B cell (primary cell): ENCODE measurements at places on chromosomes 4 and X. TPM values are rescaled to one million over a fixed set of nuclear protein-coding genes. Genes with fewer than 3 reads are reported as not detected.

- no peak for DNase-seq
Observed at GRCh38 chr4:17283832-17284231, 228.1 kb downstream of the QDPR start.

DNA sequence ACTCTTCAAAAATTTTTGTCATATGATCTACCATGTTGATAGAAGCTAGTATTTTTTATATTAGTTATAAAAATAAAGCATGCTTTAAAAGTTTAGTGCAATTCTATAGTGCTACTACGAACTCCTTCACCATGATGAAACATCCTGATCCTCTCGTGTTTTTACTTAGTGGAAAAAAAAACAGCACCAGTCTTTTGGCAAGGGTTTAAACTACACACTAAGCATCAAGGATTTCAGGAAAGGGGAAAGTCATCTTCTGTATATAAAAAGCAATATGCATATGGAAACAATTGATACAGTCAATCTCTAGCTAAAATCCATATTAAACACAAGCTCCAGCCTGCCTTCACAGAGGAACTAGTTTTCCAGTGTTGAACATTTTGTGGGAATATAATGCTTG, 18.7 kb downstream of the CHM start:
- no peak for DNase-seq

DNA sequence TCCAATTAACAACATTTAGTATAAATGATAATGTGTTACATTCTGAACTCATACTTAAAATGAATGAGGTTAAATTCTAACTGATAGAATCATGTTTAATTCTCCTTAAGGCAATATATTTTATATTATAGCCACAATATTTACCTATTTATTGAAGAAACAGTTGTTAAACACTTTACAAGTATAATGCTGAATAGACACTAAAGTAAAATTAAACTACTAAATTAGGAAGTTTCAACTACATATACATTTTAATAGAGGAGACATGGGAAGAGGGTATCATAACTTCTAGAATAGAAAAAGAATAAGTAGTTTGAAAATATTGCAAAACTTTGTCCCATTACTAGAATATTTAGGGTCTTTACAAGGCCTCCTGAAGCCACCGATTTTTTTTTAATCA, 36.2 kb upstream of the GRIA2 start:
- no peak for DNase-seq

DNA sequence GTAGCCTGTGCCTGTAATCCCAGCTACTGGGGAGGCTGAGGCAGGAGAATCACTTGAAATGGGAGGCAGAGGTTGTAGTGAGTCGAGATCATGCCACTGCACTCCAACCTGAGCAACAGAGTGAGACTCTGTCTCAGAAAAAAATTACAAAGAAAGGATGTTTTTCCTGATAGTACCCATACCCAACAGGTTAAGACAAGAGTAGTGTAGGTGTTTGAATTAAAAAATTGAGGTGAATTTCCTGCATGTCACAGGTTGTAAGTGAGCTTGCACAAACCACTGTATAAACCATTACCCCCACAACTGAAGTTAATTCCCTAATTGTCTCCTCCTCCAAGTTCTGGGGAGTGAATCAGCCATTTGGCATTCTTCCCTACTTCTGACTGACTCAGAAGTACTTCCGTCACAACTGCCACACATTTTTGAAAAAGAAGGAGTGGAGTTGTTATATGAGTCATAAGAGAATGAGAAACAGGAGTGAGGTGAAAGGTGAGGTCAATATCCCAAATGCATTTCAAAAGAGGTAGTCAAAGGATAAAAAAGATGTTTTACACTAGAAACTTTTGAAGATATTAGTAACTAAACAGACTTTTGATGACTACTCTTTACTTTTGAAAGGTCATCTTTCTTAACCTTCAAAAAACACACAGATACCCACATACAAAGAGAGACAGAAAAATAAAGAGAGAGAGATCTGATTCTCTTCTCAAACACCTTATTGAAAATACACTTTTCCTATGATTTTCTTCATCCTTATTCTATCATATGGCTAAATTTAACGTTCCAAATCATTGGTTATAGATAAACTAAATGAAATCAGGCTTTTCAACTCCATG, 134.5 kb downstream of the BTC start:
- DNase-seq = no peak

DNA sequence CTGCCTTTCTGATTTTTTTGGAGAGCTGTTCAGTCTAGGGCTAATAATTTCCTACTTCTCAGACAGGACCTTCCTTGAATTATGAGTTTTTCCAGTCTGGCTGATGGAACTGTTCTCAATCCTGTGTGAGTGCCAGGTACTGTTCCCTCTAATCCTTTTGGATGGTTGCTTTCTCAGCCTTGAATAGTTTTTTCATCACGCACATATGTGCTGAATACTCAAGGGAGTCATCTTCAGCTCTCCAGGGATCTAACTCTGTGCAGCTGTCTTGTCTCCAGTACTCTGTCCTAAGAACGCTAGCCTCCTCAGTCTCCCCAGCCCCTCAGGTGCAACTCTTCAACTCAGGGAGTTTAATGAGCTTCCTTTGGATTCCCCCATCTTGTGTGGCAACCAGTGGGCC, 93.2 kb downstream of the GASK1B start:
- no peak for DNase-seq

DNA sequence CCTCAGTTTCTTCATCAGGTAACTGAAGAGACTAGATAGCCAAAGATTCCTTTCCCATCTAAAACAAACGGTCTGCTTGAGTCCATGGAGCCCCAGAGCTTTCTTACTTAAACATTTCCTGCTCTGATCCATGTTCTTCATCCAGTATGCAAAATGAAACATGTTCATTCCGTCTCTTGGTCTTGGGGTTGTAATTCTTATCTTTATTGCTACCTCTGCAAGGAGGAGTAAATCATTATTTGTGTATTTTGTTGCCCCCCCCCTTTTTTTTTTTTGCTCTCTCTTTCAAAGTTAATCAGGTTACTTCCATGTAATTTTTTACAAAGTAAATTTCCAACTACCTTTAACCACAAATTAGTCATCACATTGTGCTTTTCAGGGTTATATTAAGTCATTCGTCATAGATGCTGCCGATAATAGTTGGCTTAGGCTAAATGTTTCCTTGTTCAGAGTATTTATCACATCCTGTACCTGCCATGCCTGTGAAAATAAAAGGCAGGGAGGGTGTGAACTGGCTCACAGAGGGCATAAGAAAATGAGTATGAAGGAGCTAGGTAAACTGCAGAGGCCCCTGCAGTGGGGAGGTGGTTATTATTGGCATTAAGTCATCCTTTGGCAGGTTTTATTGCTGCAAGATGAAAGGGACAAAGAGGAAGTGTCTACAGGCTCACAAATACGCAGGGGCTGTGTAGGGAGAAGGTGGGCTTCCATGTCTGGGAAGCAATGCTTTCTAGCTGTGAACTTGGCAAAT, 76.7 kb upstream of the HS3ST1 start:
- no peak for DNase-seq

DNA sequence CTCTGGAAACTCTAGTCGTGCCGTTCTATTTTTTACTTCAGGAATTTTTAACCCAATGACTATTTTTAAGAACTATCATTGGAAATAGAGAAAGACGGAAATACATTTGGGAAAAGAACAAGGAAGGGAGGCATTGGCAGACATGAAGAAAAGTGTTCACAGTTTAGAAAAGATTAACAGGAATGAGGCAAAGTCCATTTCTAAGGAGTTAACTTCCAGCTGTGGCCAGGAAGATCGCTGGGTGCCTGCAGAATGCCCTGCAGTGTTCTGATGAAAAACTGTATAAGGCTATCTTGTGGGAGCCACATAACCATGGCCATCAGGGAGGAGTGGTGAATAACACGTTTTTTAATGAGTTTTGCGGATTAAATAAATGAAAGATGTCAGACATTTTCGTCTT, 150.6 kb upstream of the VCX3A start:
- no peak for DNase-seq

GRCh38 chr4:1489639-1489995, 83.4 kb upstream of the NKX1-1 start:
- no peak for DNase-seq

- no peak for DNase-seq
Observed at GRCh38 chr4:96504386-96504785, 664.5 kb downstream of the PDHA2 start.

- no peak for DNase-seq
Observed at GRCh38 chr4:1098311-1098925, 14.9 kb downstream of the RNF212 start.

GRCh38 chr4:179692222-179692621, 2250.0 kb upstream of the AGA start:
- DNase-seq = no peak

- no peak for DNase-seq
Observed at GRCh38 chrX:48919947-48920717, 1.3 kb upstream of the PIM2 start.

- DNase-seq = peak; percentile 75
Observed at GRCh38 chr4:85370400-85371032, 104.4 kb upstream of the ARHGAP24 start.

DNA sequence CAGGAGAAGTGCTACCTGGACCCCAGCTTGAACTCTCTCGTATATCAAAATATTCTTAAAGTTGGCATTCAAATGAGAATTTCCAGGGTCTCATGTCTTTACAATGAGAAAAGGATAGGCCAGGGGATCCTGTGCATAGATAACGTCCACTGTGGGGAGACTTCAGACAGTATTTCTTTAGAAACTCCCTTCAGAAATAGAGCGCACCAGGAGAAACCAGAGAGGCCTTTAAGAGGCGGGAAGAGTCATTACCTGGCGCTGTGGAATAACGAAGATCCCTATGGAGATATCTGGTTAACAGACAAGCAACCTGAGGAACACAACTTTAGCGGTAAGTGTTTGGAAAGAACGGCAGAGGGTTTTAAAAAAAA, 600 bp downstream of the RADX start:
- DNase-seq = no peak

- DNase-seq = no peak
Observed at GRCh38 chr4:22417408-22417807, 98.5 kb downstream of the ADGRA3 start.

DNA sequence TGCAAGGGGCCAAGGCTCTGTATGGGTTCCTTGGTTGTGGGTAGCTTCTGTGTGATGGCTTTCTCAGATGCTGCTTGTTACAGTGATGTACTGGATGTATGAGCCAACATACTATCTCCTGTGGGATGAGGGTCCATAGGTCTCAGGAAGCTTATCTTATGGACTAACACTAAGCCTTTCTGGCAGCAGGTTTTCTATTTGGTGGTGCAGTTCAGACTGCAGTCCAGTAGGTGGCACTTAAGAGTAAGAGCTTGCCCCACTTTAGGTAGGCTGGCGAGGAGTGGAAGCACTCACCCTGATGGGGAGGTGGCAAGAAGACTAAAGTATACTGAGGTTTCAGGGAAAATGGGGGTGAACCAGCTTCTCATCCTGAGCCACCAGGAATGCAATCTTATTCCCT, 306.7 kb upstream of the MAOA start:
- peak; percentile 26 for DNase-seq

GRCh38 chr4:53961351-53961750, 103.1 kb downstream of the CHIC2 start:
- no peak for DNase-seq

GRCh38 chr4:120773641-120774040, 148.9 kb downstream of the PRDM5 start:
- DNase-seq = no peak

GRCh38 chrX:148555101-148555500, 54.7 kb downstream of the AFF2 start:
- no peak for DNase-seq

DNA sequence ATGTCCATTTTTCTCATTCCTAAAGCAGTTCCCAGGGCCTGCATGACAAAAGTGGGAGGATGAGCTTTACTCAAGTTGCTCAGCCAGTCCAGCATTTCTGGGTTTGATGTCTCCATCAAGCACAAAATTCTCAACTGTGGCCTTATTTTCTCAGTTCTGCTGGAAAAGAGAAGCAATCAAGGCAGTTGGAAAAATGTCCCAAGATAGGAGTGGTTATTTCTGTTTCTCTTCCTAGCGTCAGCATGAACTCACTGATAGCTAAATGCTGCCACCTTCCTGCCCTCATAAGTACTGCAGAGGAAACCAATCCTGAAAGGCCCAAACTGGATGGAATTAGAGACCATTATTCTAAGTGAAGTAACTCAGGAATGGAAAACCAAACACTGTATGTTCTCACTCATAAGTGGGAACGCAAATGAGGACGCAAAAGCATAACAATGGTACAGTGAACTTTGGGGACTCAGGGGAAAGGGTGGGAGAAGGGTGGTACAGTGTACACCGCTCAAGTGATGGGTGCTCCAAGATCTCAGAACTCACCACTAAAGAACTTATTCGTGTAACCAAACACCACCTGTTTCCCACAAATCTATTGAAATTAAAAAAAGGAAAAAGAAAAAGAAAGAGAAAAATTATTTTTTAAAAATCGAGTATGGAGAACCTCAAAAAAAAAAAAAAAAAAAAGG, 29.6 kb downstream of the ADH7 start:
- DNase-seq = peak; percentile 66

- DNase-seq = no peak
Observed at GRCh38 chr4:6926681-6927478, 17.3 kb downstream of the TBC1D14 start.

The CFAP99 gene
- not detected in 2 replicates for total RNA-seq

The SOWAHD gene
- total RNA-seq = 14.9 and 16.8 TPM in 2 replicates

The ZNF157 gene
- 0.99 and 1.1 TPM in 2 replicates for total RNA-seq

The MEPE gene
- total RNA-seq = not detected in 2 replicates

The DCAF12L2 gene
- not detected in 2 replicates for total RNA-seq

The IRAK1 gene
- total RNA-seq = 112 and 121 TPM in 2 replicates

The HSFX3 gene
- not detected in 2 replicates for total RNA-seq

The SCML1 gene
- total RNA-seq = 6.7 and 8.3 TPM in 2 replicates

The CFP gene
- total RNA-seq = 0.59 and 2.0 TPM in 2 replicates

The NKX1-1 gene
- not detected in 2 replicates for total RNA-seq

The FGF13 gene
- not detected in 2 replicates for total RNA-seq

The CHRDL1 gene
- total RNA-seq = not detected in 2 replicates

The CLCN5 gene
- total RNA-seq = 3.6 and 6.3 TPM in 2 replicates

The ART3 gene
- not detected in 2 replicates for total RNA-seq

The AWAT1 gene
- not detected in 2 replicates for total RNA-seq
